ENCODE measurements at places on chromosomes 7 and 10.

- no peak for DNase-seq
Measured at GRCh38 chr10:102491136-102491535, 11.4 kb downstream of the ACTR1A start.

- DNase-seq = no peak
Measured at GRCh38 chr10:112658900-112659638, 212.1 kb downstream of the VTI1A start.

DNA sequence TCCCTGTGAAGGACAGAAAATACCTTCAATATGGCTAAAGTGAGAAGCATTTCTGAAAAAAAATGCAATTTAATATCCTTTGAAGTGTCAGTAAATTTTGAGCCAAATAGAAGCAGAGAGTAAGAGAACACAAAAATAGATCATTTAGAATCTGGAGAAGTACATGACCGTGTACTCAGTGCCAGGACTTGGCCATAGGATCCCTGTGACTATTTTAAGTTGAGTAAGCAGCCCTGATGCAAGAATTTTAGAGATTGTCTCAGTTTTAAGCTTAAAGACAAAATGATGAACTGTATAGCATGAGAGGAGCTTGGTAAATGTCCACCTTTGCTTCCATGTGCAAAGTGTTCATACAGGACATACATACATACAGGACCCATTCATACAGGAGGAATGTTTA, 2.5 kb downstream of the PTER start:
- DNase-seq = no peak

- DNase-seq = no peak
Measured at GRCh38 chr10:88913788-88914187, 33.7 kb downstream of the STAMBPL1 start.

- DNase-seq = no peak
Measured at GRCh38 chr7:74275401-74275881, 13.8 kb upstream of the CLIP2 start.

DNA sequence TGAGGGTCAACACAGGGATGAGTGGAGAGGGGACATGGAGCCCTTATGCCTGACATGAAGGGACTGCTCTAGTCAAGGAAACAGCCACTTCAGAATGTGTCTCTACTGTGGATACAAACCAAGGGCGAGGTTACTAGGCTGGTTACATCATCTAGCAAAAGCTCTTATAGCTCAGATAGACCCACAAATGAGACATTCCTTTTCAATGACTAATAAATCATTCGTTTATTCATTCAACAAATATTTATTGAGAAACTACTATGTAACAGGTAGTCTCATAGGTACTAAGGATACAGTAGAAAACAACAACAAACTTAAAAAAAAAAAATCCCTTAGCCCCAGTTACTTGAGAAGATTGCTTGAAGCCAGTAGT, 219.5 kb downstream of the KIAA1217 start:
- DNase-seq = no peak

DNA sequence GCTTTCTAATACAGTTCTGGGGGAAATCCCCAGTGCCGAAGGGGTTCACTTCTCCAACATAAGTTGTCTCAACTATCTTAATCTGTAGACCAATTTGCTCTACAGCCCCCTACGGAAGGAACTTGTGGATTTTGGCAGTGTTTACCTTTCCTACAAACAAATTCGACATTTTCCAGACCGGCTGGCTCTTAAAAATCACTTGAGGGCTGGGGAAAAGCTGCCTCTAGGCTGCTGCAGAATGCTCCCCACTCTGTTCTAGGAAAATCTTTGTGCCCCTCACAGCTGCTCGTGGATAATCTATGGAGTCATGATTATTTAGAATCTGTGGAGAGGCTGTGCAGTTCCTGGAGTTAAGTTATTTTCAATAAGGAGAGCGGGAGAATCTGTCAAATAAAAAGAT, 474.6 kb upstream of the FZD8 start:
- DNase-seq = no peak

- no peak for DNase-seq
Measured at GRCh38 chr10:14820010-14820774, 17.6 kb downstream of the CDNF start.

DNA sequence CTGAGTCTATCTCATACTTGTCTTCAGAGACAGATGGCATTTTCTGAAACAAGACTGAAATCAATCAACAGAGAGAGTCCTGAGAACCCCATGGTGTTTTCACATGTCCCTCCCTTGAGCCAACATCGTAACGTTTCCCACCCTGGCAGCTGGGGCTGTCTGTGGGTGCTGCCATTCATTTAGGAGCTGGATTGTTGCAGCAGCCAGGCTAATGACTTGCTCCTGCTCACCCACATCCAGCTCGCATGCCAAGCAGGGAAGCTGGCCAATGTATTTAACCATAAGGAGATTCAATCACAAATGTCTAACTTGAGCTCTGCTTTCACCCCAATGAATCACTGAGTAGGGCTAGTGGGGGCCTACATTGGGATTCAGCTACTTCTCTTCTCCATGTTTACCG, 146.1 kb downstream of the ADRA2A start:
- DNase-seq = no peak

GRCh38 chr10:48683868-48684267, 805 bp upstream of the WDFY4 start:
- DNase-seq = no peak

DNA sequence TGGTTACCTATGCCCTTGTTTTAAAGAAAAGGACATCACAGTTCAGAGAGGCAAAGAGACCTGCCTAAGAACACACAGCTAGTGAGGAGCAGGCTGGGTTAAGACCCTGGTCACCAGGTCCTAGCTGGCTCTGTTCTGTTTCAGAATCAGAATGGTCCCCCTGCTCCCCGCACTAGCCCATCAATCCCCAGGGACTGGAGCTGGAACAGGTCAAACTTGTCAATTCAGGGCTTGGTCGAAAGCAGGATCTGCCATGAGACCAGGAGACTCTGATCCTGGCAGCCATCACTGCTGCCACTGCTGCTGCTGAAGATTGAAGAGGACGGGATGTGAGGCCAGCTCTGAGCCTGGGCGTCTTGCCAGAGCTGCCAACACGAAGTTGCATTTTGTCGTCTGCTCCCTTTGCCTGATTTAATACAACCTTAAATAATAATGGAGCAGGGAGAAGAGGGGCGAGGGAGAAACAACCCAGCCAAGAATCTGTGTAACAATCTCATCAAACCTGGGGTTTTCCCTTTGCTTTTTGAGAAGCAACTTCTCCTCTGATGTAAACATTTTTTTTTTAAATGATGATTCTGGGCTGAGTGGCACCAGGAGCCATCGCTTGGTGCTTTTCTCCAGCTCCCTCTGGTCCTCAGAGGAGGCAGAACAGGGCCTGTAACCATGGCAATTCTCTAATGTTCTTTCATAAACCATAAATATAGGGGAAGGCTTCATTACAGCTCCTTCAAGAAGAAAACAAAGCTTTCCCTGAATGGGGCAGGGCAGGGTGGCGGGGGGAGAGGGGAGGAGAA, 119.0 kb upstream of the SORCS3 start:
- DNase-seq = no peak

DNA sequence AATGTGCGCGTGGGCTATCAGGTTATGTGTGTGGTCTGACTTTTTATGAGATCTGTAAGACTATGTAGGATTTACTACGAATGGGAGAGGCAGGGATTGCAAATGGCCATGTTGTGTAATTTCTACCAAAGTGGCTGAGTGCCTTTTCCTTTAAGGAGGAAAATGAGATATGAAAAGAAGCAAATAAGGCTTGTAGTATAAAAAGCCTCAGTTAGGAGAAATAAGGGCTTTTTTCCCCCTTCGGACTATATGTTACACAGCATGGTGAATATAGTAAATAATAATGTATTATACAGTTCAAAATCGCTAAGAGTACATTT, 447 bp upstream of the GPAM start:
- no peak for DNase-seq

DNA sequence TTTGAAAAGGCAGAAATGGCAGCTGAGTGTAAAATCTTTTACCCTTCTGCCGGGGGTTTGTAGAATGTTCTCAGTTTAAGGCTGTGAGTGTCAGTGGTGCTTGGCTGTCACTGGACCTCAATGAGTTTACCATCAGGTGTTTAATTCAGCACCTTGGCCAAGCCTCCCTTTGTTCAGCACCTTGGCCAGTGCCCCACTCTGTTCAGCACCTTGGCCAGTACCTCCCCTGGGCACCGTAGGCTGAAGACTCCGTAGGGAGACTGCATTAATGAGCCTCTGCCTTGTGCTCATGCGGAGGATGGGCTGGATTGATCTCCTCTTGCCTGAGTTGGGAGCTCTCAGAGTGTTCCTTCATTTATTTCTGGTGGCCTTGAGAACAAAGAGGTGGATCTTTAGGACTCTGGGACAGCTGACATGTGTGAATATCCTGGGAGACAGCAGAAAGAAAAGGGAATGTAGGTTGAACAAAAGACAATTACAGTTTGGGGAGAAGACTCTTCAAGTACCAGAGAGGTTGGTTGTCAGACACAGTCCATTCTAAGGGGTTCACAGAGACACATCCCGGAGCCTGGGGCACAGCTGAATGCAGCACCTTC, 1.6 kb downstream of the FAM24A start:
- peak; percentile 82 for DNase-seq

- no peak for DNase-seq
Measured at GRCh38 chr10:92598321-92598720, 5.4 kb downstream of the KIF11 start.

DNA sequence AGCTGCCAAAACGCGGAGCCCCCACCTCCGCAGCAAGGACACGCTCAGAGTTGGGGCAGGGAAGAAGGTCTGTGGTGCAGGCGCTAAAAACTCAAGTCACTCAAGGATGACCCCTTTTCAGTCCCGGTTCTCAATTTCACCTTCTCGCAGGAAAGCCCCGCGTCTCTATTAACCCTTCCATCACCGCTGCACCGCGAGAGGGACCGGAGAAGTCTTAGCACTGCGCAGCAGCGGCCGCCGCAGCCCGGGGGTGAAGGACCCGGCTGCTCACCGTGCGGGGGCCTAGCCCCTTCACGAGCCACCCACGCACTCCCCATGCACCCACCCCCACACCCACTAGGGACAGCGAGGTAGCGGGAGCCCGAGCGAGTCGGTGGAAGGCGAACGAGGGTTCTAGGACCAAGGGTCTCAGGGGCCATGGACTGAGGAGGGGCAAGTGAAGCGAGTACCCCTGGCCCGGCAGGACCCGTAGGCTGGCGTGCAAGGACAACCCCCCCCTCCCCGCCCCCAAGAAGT, 162.9 kb downstream of the SH3PXD2A start:
- DNase-seq = no peak

DNA sequence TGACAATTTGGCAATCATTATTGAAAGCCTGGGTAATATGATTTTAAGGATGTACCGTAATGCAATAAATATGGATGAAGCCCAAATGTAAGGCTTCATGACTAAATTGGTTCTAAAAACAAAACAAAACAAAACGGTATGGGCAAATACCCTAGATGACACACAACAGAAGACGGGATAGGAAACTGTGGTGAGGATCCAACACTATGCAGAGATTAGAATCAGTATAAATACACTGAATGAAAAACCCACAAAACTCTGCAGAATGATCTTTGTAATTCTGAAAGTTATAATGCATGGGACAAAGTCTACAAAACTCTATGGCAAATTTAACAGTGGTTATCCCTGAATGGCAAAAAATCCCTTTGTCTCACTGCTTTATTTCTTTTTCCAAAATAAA, 57.6 kb downstream of the MALSU1 start:
- no peak for DNase-seq

DNA sequence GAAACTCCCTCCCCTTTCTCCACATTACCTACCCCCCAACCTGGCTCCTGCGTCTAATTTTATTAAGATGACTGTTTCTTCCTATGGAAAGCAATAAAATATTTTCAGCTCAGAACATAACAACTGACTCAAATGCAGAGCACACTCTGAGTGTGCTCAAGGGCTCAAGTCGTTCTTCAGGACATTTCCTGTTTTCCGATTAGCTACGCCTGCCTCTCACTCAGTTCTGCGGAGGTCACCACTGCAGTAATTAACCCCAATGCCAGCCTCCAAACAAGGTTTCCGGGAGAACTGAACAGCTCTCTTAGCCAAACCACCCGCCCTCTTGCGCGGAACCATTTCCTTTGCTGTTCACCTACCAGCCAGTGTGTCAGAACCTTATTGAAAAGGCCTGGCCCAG, 19.3 kb downstream of the MYOF start:
- peak; percentile 72 for DNase-seq

- DNase-seq = no peak
Measured at GRCh38 chr7:45970454-45970853, 49.4 kb upstream of the IGFBP3 start.

DNA sequence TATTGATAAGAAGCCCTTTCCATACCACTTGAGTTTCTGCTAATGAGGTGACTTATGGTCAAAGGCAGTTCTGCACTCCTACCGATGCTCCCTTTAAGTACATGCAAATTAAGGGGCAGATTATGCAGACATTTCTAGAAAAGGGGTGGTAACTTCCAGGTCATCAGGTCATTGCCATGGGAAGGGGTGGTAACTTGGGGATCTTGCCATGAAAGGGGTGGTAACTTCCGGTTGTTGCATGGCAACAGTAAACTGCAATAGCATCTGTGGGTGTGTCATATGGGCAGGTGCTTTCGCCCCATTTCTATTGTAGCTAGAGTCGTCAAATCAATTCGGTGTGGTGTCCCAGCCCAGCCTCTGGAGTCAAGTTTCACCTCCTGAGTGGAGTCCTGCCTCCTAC, 150.9 kb downstream of the UBE2H start:
- DNase-seq = no peak

GRCh38 chr10:125017547-125018298, 75.8 kb downstream of the ZRANB1 start:
- DNase-seq = no peak

GRCh38 chr7:151313857-151314256, 27.8 kb upstream of the NUB1 start:
- DNase-seq = peak; percentile 50

DNA sequence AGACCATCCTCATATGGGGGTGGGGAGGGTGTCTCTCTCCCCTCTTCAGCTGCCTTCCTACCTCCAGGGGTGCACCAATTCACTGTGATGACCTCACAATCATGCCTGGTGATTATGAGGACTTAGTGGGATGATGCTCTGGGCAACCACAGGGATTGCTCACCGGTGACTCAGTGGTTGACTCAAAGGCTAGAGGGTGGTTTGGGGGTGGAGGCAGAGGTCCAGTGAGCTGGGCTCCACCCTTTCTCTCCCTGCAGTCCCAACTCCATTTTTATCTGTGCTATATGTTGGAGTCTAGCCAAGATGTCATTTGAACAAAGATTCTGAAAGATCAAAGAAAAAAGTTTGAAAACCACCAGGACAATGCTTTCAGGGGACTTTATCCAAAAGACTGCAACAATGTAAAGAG, 286.9 kb downstream of the KCNMA1 start:
- DNase-seq = peak; percentile 58

DNA sequence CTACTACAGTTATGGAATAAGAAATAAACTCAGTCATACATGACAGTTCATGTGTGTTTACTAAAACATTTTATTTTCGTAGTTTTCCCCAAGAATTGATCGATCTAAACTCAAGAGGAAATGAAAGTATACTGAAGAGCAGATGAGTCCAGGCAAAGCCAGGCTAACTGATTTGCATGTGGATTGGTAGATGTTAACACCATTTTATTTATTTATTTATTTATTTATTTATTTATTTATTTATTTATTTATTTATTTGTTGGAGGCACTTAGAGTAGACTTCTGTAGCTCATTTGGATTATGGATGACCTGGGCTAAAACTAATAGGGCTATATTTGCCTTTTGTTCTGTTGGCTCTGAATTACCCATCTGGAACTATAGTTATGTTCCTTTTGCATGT, 68.5 kb upstream of the DKK1 start:
- DNase-seq = no peak

Data from activated CD8-positive, alpha-beta memory T cell treated with anti-CD3 and anti-CD28 coated beads, Interleukin-2, amount 50 U/mL, for 48 hours (primary cell).